G401 (cell line): ENCODE measurements at places on chromosomes 13 and 19. TPM values are rescaled to one million over a fixed set of nuclear protein-coding genes. Genes with fewer than 3 reads are reported as not detected.
A peak's percentile ranks its signal among the peaks of the same experiment; 100 is the strongest.

DNA sequence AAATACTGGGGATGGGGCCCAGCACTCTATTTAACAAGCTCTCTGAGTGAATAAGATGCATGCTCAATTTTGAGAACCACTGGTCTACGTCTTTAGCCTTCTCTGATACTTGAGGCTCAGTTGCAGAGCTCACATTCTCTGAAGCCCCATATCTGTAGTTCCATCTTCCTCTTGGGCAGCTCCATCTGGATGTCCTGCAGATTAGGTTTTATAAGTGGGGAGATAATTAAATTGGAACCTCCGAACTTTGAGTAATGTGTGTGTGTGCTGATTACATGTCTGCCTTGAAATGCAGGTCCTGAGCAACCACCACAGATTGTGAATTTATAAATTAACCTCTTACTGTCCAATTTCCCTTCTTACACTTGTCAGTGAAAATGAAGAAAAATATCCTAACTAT, 7.2 kb upstream of the RASL11A start:
- no peak for DNase-seq

- no peak for DNase-seq
Measured at GRCh38 chr13:99932912-99933311, 38.7 kb downstream of the ZIC5 start.

DNA sequence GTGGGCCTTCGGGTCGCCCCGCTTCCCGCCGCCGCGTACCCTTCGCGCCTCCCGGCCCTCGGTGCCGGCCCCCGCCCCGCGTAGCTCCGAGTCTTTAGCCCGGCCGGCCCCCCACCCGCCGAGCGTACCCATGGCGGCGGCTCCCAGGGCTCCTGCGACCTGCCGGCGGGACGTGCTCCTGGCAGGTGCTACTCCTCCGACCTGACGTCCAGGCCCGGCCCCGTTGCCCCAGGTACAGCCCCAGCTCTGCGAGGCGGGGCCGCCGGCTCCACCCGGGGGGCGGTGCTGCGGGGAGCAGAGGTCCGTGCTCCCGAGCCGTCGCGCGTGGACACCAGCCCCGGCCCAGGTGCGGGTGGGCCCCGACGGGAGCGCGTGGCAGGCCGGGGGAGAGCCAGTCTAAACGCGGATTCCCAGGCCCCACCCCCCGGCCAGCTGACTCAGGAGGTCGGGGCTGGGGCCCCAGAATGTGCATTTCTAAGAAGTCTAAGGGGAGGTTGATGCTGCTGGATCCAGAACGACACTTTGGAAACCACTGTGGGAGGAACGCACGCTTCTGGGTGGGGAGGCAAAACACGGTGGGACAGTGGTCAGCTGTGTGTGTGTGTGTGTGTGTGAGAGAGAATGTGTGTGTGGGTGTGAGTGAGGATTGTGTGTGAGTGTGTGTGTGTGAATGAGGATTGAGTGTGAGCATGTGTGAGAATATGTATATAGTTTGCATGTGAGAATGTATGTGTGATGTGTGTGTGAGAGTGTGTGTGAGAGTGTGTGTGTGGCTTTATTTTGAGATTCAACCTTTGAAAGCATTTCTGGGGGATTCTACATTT, at the start of gene SLC15A1:
Gene SLC15A1, minus strand, starts transcription at position 206 of the 824 bp plus-strand sequence. Its CDS starts 74 bp downstream, at position 132.
- no peak for DNase-seq

- DNase-seq: no peak
Measured at GRCh38 chr19:23254141-23254910, 4.1 kb upstream of the ZNF724 start.

- peak; percentile 62 for DNase-seq
Measured at GRCh38 chr13:98512774-98513665, 63.9 kb downstream of the STK24 start.

GRCh38 chr19:56750658-56751057, 79.1 kb upstream of the ZNF835 start:
- no peak for DNase-seq

- no peak for DNase-seq
Measured at GRCh38 chr19:13087795-13088537, 14.7 kb downstream of the LYL1 start.

DNA sequence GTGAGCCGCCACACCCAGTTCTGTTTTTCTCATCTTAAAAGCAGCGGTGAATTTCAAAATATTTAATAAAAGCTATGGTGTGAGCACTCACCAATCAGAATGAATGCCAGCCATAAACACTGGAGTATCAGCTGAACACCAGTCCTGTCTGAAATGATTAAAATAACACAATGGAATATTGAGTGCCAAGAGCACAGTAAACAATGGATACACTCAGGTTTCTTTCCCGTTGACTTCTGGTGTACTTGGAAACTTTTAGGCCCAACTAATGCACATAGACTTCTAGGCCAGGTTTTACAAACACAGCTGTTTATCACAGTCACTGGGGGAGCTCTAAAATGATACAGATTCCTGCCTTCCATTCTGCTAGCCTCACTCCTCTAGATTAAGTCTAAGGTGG, 68.3 kb downstream of the SLC6A16 start:
- no peak for DNase-seq

- DNase-seq: no peak
Measured at GRCh38 chr13:27329210-27329609, 58.6 kb downstream of the RASL11A start.

- peak; percentile 49 for DNase-seq
Measured at GRCh38 chr19:5046339-5047039, 77.6 kb downstream of the KDM4B start.

GRCh38 chr13:50928102-50928501, 18.5 kb downstream of the RNASEH2B start:
- DNase-seq: no peak

- DNase-seq: no peak
Measured at GRCh38 chr13:90534617-90535370, 812.7 kb upstream of the MIR17HG start.

The FCAR gene
- not detected in 2 replicates for total RNA-seq

The WDR18 gene
- total RNA-seq: 176 and 280 TPM in 2 replicates

The KLF12 gene
- not detected in 2 replicates for total RNA-seq

The SIGLEC8 gene
- not detected in 2 replicates for total RNA-seq

The LENG9 gene
- 20.6 and 20.7 TPM in 2 replicates for total RNA-seq

The RAVER1 gene
- 21.8 and 22.7 TPM in 2 replicates for total RNA-seq

The ACTMAP gene
- 3.3 and 6.8 TPM in 2 replicates for total RNA-seq
